ENCODE measurements at places on chromosomes 12 and 14. TPM values are rescaled to one million over a fixed set of nuclear protein-coding genes. Genes with fewer than 3 reads are reported as not detected.
A peak's percentile ranks its signal among the peaks of the same experiment; 100 is the strongest.

DNA sequence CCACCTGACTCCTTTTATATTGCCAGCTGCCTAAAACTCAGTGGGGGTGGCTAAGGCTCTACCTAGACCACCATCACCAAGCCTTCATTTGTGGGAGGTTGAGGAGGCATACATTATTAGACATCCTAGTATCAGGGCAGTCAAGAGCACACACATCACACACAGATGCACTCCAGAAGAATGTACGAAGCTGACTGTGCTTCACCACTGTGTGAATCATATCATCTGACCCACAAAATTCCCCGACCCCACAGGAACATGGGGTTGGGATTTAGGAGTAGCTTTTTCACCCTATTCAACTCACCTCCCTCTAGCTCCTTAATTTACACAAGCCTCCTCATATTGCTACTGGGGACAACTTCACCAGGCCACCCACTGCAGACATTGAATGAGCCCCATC, 64.8 kb upstream of the BDKRB2 start:
- DNase-seq, result no peak

Gene GPR162
- 2.3 TPM for total RNA-seq

Gene SLC17A8
- total RNA-seq, result not detected

- no peak for DNase-seq
Measured at GRCh38 chr14:56808383-56809269, 1.7 kb downstream of the OTX2 start.

GRCh38 chr14:77541905-77542304, 43.3 kb upstream of the ISM2 start:
- no peak for DNase-seq

GRCh38 chr12:112967858-112968257, 10.5 kb upstream of the OAS2 start:
- DNase-seq, result no peak

Gene IAPP
- total RNA-seq, result not detected

Gene RIMBP2
- total RNA-seq, result 5.3 TPM

GRCh38 chr12:15428632-15429031, 106.3 kb downstream of the PTPRO start:
- no peak for DNase-seq

Gene OTX2
- total RNA-seq, result not detected

- DNase-seq, result peak; percentile 92
Measured at GRCh38 chr14:90419200-90419599, 22.4 kb downstream of the CALM1 start.

DNA sequence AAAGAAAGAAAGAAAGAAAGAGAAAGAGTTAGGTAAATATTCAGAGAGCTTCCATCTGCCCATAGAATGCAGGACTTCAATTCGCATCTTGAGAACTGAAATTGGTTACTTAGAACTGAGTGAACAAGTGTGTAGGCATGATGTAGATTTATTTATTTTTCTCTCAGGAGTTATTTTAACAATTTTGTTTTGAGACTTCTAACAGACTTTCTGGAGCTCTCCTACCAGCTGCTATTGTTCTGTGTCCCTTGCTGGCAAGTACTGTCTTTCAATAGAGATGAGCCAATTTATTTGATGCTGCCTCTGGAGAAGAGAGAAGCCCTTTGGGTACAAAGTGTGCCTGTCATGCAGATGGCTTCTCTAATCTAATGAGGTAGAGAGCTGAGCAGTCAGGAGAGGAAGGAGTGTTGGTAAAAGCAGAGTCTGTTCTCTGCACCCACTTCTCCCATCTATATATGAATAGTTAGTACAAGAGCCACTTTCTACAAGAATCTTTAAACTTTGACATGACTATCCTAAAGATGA, 67.0 kb downstream of the SYT1 start:
- DNase-seq, result no peak

Gene CCDC177
- not detected for total RNA-seq

DNA sequence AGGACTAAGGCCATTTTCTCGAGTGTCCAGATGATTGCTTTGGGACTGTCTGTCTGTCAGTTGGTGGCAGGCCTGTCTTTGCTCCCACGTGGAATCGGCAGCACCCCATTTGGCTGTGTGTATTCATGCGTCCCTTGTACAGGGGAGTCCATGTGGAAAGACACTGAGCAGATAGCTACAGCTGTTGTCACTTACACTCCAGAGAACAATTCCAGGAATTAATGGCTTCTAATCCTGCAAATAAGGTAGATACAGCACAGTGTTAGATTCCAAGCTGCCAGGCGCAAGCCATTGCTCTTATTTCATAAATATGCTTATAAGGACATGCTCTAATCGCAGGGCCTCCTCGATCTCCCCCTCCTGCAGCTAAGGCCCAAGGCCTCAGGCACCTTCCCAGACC, 208.8 kb downstream of the VRK1 start:
- no peak for DNase-seq

GRCh38 chr14:89190765-89191513, 226.1 kb downstream of the FOXN3 start:
- DNase-seq, result no peak

Gene ARHGEF40
- total RNA-seq, result 25.3 TPM

Gene OASL
- not detected for total RNA-seq

Gene ALX1
- 0.61 TPM for total RNA-seq

GRCh38 chr14:52078095-52078531, 9.3 kb upstream of the NID2 start:
- no peak for DNase-seq

Gene STX2
- total RNA-seq, result 33.5 TPM

DNA sequence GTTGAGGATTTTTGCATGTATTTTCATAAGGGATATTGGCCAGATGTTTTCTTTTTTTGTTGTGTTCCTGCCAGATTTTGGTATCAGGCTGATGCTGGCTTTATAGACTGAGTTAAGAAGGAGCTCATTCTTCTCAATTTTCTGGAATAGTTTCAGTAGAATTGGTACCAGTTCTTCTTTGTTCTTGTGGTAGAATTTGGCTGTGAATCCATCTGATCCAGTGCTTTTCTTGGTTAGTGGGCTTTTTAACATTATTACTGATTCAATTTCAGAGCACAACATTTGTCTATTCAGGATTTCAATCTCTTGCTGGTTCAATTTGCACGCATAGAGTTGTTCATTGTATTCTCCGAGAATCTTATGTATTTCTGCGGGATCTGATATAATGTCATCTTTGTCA, 136.5 kb upstream of the FOXG1 start:
- DNase-seq, result no peak

DNA sequence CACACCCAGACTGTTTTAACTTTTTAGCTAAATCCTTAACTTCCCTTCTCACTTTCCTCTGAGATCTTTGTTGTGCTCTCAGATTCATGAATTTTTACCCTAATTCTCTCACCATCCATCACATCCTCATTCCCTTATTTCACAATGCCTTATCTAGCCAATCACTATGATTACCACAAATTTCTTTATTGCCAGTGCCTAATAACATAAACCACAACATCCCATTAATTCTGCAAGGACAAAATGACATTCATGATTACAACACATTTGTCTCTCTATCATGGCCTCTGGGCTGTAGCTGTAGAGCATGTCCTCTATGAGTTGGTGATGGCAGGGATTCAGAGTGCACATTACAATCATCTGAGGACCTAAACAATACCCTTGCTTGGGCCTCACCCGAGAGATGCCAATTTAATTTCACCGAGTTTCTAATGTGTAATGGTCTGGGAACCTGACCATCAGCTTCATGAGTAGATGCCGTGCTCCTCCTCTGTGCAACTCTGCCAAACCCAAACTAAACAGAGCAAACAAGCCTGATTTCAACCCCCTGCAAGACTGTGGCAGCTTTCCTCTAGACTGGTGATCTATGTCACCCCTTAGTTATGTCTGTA, 99.3 kb downstream of the SPTSSA start:
- DNase-seq, result no peak

DNA sequence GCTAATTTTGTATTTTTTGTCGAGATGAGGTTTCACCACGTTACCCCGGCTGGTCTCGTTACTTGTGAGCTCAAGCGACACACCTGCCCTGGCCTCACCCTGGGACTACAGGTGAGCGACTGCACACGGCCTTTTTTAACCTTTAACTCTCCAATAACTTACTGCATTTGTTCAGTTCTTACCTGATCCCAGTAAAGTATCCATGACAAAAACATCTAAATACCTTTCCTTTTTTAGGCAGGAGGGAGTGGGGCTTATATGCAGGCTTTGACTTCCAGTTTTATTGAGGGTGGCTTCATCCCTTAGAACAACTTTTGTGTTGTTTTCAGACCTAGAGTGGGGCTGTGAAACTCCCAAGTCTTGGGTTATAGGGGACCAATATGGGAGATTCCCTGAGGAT, 68.3 kb downstream of the DENND5B start:
- DNase-seq, result no peak

DNA sequence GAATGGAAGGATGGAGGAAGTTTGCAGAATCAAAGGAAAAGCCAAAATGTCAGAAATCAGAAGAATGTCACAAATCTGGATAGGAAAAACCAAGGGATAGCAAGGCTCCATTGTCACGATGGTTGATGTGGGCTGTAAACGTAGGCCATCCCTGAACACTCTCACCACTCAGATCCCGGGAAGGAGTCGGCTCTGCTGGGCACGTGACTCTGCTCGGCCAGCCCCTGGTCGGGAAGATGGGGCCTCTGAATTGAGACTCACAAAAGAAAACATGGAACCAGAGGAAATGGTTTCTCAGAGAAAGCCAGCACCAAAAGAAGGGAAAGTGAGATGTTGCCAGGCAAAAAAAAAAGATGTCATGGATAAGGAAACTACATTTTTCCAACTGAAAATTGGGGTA, 26.2 kb downstream of the TCP11L2 start:
- no peak for DNase-seq

- DNase-seq, result no peak
Measured at GRCh38 chr12:57244312-57244696, 6.7 kb downstream of the STAC3 start.

Gene SLCO1C1
- not detected for total RNA-seq

DNA sequence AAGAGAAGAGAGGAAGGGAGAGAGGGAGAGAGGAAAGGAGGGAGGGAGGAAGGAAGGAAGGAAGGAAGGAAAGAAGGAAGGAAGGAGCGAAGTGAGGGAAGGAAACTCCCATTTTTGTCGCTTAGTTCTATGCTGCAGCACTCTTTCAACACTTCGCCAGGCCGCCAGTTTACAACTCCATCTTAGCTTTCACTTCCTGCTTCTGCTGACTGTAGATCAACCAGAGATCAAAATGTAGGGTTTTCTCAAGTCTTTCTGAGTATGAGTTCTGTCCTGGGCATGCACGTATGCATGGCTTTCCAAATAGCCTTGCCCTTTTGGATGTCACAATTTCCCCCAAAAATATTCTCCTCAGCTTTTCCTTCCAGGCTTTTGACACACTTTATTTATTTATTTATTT, 723.4 kb downstream of the TRHDE start:
- DNase-seq, result no peak

Gene BTBD7
- 16.7 TPM for total RNA-seq

DNA sequence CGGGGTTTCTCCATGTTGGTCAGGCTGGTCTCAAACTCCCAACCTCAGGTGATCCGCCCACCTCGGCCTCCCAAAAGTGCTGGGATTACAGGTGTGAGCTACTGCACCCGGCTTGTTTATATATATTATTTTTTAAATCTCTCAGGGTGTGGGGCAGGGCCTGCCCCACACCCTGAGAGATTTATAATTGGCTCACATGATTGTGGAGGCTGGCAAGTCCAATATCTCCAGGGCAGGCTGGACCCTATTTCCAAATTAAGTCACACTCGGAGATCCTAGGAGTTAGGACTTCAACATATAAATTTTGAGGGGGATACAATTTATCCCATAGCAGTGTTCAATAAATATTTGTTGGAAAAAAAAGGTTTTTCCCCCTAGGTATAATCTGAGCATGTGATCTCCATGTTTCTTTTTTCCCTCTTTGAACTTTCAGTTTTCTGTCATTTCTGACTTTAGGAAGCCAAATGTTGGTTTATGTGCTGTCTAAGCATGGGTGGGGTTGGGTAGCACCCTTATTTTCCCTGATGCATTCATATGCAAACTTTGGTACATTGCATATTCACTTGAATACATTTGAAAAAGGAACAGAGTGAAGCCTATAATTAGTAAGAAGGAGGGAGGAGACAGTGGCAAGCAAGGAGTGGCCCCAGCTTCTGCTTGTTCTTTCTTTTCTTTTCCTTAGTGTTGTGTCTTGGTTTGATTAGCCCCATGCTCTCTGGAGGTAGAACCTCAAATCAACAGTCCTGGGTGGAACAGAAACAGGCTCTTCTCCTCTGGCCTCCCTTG, 8.7 kb upstream of the A2ML1 start:
- no peak for DNase-seq

Gene HOXC5
- total RNA-seq, result 3.5 TPM

Gene IL22
- not detected for total RNA-seq

Gene FGF6
- total RNA-seq, result not detected

GRCh38 chr12:15486859-15487258, 164.6 kb downstream of the PTPRO start:
- DNase-seq, result no peak

Gene ZC2HC1C
- total RNA-seq, result 2.4 TPM

GRCh38 chr12:89179245-89179644, 173.1 kb downstream of the DUSP6 start:
- DNase-seq, result no peak

- no peak for DNase-seq
Measured at GRCh38 chr12:44034906-44035305, 199.0 kb downstream of the TMEM117 start.

GRCh38 chr12:106974511-106974910, 12.4 kb downstream of the MTERF2 start:
- DNase-seq, result no peak

Gene ADAM20
- total RNA-seq, result 1.7 TPM

GRCh38 chr14:73428353-73428824, 30.0 kb downstream of the NUMB start:
- DNase-seq, result no peak

Gene CCDC38
- total RNA-seq, result not detected

- DNase-seq, result no peak
Measured at GRCh38 chr12:243381-243780, 19.3 kb downstream of the SLC6A13 start.

- no peak for DNase-seq
Measured at GRCh38 chr12:108327621-108328344, 11.3 kb downstream of the CMKLR1 start.

Gene SLCO1B1
- total RNA-seq, result not detected

Gene PLBD1
- total RNA-seq, result 11.5 TPM

Gene SLC35E3
- 6.5 TPM for total RNA-seq

GRCh38 chr12:54988402-54989054, 4.0 kb upstream of the TESPA1 start:
- DNase-seq, result peak; percentile 56

DNA sequence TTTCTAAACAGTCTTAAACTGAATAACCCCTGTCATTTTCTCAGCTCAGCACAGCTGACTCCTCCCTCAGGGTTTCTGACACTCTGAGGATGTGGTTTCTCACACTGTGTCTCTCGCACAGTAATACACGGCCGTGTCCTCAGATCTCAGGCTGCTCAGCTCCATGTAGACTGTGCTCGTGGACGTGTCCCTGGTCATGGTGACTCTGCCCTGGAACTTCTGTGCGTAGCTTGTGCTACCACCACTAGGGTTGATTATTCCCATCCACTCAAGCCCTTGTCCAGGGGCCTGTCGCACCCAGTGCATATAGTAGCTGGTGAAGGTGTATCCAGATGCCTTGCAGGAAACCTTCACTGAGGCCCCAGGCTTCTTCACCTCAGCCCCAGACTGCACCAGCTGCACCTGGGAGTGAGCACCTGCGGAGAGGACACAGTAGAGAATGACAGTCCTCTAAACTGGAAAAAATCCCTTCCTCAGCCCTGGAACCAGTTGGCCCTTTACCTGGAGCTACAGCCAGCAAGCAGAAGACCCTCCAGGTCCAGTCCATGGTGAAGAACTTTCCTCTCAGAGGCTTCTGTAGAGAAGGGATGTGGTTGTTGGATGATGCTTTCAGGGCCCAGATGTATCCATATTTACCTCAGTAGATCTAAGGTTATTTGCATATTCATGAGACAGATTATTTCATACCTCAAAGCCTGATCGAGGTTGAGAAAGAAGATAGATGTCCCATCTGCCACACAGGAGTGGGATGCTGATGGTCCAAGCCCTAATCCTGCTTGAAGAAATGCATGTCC, 984.8 kb downstream of the TMEM121 start:
- DNase-seq, result no peak
